ENCODE measurements at places on chromosomes 11 and 22.

- DNase-seq, result no peak
Observed at GRCh38 chr11:130907229-130907628, 9.1 kb downstream of the SNX19 start.

DNA sequence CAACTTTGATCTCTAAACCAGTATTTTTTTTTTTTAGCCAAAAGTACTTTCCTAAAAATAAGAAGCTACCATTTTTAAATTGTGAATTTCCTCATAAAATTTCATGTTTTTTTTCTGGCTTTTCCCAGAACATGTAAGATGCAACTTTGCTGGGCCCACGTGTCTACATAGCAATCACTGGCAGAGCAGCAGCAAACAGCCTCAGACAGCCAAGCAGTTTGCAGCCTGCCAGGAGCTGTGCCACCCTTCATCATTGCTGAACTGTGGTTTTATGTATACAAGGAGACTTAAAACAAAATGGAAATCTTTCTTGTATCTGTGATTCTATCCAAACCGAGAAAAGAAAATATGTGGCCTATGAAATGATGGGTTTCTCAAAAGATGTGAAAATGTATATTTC, 110.2 kb downstream of the GRIA4 start:
- no peak for DNase-seq

DNA sequence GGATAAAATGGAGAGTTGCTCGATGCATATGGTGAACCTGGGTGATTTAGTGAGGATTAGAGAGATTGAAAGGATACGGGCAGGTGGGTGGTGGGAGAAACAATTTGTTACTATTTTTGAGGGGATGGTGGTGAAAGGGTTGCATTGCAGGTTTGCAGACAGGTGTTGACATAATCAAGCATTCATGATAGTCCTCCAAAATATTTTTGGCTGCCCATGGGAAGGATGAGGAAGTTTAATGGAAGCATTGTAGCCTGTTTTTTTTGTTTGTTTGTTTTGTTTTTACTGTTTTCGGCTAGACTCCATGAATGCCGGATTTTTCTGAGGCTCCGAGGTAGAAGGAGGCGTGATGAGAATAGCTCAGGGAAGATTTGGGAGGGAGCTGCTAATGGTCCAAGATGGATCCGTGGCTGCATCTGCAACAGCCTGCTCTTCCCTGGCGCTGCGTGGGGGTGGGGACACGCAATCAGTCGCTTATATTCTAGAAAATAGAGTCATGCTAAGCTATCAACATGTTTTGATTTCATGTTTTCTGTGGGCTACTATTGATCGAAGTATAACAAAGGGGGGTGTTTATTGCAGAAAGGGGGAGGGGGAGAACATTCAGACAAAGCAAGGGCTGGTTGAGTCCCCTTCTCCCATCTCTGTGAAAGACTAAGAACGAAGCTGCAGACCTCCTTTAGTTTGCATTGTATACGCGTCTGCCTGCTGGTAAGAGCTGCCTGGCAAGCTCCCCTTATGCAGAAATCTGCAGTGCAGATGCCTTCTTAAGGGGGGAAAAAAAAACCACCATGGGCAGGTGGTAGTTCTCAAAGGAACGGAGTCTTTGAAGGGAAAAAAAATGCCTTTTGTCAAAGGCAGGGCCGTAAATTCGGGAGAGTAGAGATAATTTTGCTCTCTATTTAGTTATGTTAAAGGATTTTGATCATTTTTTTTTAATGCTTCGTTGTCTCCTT, 1.0 kb downstream of the RTN3 start:
- DNase-seq, result peak; percentile 75

DNA sequence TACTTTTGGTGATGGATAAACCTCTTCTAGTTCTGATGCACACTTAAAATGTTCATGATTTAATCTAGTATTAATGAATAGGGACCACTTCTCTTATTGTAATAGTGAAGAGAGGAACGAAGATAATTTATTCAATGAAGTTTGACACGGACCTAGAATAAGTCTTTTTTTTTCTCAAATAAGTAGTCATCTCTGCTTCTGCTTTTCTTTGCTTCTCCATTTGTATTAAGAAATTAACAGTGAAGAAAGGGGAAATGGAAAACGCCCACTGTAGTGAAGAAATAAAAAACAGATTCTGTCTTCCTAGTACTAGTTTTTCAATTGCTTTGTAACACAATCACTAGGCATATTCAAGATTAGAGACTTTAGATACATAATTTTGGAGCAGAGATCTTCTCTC, 73.0 kb downstream of the CD44 start:
- DNase-seq, result no peak

GRCh38 chr11:85407648-85408047, 219.5 kb downstream of the DLG2 start:
- no peak for DNase-seq

GRCh38 chr11:114262681-114263512, 33.3 kb upstream of the NNMT start:
- peak; percentile 57 for DNase-seq

GRCh38 chr11:34207487-34208180, 102.2 kb downstream of the NAT10 start:
- DNase-seq, result no peak

DNA sequence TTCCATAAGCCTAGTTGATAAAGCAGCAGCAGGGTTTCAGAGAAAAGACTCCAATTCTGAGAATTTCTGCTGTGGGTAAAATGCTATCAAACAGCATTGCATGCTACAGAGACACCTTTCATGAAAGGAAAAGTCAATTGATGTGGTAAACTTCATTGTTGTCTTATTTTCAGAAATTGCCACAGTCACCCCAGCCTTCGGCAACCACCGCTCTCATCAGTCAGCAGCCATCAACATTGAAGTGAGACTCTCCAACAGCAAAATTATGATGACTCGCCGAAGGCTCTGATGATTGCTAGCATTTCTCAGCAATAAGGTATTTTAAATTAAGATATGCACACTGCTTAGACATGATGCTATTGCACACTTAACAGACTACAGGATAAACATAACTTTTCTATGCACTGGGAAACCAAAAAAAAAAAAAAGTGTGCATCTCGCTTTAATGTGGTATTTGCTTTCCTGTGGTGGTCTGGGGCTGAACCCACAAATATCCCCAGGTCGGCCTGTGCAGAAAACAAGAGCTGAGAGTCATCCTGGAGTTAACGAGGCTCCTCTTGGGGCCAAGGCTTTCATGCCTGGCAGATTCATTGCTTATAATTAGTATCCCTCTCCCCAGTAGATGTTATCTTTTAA, 192.1 kb downstream of the CTTN start:
- DNase-seq, result no peak

GRCh38 chr11:31687861-31688260, 123.3 kb downstream of the PAX6 start:
- DNase-seq, result no peak

DNA sequence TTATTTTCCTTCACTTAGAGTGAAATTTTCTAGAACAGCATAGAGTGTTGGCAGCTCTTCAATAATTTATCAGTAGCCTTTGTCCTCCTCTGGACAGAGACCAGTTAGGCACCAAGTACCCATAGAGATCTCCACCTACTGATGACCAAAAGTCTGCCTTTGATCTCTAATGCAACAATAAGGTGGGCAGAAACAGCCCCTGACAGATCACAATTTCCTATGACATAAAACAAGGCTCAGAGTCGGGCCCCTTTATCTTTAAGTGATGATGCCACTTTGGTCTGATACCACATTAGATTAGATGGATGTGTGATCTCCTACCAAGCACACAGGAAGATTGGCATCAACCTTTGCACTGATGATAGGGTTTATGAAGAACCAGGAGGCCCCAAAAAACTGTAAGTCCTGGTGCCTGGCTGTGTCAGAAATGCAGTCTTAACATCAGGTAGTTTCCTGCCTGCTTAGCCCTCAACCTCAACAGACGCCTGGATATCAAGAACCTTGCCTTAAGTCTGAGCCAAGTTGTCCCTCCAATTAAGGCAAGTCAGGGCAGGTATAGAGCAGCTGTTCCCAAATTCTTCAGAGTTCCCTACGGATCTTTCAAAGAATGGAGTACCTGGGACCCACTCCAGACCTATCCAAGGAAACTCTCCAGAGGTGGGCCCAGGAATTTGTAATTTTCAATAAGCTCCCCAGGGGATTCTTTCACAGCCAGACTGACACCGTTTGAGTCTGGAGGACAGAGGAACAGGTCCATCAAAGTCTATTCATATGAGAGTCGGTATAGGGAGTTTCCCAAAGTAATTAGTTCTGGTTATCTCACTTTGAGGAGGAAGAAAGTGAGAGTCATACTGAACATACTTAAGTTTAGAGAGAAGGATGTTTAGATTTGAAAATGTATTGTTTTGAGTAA, 30.6 kb upstream of the TMPRSS4 start:
- DNase-seq, result no peak

- DNase-seq, result no peak
Observed at GRCh38 chr11:96925862-96926261, 536.0 kb downstream of the JRKL start.

DNA sequence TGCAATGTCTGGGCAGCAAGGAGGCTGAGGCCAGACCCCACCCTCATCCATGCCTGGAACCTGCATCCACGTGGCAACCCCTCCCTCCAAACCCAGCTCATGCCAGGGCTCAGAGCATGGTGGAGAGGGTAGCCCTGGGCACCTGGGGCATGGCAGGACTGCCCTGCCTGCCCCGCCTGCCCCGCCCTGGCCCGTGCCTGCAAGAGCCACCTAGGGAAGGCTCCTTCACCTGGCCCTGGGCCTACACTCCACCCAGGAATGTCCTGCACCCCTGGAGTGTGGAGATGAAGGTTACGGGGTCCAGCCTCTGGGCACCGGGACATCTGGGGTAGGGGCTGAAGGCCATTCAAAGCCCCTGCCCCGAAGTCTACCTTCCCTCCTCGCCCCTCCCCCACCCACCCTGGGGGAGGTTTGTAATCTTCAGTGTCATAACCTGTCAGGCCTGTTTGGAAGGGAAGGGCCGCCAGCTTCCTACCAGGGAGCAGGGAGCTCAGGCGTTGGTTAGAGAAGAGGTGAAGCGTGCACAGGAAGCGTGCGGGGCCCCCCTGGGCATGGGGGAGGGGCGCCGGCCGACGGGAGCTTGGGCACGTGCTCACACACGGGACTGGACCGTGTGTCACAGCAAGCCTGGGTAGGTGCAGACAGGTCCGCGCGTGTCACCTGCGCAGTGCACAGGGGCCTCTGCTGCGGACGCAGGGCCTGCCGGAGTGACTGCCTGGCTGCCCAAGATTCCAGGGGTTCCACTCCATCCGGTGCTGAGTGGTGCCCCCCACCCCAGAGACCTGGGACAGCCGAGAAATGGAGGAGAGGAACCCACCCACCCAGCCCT, 30.7 kb upstream of the TH start:
- peak; percentile 95 for DNase-seq

- DNase-seq, result no peak
Observed at GRCh38 chr22:44197271-44197670, 16.5 kb downstream of the PARVG start.

- no peak for DNase-seq
Observed at GRCh38 chr11:36438126-36438525, 71.9 kb downstream of the TRAF6 start.

- DNase-seq, result peak; percentile 35
Observed at GRCh38 chr11:67118181-67118766, 789 bp upstream of the KDM2A start.

DNA sequence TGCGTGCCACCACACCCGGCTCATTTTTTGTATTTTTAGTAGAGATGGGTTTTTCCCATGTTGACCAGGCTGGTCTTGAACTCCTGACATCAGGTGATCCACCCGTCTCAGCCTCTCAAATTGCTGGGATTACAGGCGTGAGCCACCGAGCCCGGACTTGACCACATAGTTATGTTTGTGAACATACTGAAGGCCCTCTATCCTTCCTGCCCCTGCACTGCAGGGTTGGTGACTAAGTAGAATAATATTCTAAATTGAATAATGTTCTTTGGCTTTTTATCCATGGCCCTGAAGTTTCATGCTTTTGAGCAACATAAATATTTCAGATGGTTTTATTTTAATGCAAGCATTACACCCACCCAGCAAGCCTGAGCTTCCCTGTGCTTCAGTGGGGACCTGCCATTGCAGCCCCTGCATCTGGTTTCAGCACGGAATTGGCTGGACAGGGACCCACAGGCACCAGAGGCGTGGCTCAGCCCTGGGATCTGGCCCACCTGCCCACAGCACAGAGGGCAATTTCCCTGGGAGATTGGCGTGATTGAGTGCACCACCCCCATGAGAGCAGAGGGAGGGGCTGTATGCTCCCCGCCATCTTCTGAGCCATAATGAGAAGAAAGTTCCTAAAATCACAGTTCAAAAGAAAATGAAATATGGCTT, 460.5 kb downstream of the BRD1 start:
- no peak for DNase-seq

DNA sequence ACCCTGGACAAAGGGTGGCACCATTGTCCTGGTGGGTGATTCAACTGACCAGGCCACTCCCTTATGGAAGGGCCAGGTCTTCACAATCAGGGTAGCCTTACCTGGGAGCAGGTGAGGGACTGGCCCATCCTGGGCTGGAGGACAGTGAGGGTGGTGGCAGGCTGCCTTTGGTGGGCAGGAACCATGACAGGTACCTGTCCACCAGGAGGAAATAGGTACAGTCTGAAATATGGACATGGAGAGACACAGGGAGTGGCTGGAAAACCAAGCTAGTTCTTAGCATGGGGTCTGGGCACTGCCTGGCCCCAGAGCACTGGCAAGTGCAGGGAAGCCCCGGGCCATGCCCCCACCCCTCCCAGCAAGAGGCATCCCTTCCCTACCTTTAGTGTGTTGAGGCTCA, 113.8 kb downstream of the MED15 start:
- no peak for DNase-seq

DNA sequence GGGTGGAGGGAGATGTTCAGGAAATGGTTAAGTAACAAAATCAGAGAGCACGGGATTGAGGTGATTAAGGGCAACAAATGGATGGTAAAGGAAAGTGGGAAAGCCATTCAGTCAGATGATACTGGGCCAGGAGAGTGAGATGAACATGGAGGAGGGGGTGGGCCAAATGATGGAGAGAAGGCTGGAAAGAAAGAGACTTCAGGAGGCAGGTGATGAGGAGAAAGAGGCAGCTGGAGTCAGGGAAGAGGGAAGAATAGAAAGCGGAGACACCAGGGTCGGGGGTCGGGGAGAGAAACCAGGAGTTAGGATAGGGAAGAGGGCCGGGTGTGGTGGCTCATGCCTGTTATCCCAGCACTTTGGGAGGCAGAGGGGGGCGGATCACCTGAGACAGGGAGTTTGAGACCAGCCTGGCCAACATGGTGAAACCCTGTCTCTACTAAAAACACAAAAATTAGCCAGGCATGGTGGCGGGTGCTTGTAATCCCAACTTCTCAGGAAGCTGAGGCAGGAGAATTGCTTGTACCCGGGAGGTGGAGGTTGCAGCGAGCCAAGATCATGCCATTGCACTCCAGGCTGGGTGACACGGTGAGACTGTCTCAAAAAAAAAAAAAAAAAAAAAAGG, 4.7 kb upstream of the KDM2A start:
- no peak for DNase-seq
